Right ventricle myocardium inferior (tissue), 1 donor: ENCODE measurements at places on chromosomes 4 and X. TPM values are rescaled to one million over a fixed set of nuclear protein-coding genes. Genes with fewer than 3 reads are reported as not detected.

GRCh38 chr4:151197247-151197646, 79.7 kb upstream of the PRSS48 start:
- DNase-seq, result no peak

The NXF2B gene
- not detected for total RNA-seq

DNA sequence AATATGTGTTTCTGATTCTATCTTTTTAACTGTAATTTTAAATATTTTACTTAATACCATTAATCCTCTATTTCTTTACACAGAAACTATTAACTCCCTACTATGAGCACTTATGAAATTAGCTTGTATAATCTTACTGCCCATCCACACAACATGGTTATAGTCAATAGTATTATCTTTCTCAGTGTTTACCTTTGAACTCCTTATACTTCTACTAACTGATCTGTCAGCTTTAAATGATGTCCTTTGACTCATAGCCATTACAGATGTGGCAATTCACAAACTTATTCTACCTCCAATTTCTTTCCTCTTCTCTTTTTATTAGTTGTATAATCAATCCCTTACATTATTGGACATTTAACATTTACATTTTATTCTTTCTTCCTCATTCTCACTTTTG, 5.5 kb downstream of the SEC31A start:
- no peak for DNase-seq

The ALG13 gene
- total RNA-seq, result 15.7 TPM

GRCh38 chr4:153519687-153520086, 53.5 kb downstream of the TMEM131L start:
- DNase-seq, result no peak

DNA sequence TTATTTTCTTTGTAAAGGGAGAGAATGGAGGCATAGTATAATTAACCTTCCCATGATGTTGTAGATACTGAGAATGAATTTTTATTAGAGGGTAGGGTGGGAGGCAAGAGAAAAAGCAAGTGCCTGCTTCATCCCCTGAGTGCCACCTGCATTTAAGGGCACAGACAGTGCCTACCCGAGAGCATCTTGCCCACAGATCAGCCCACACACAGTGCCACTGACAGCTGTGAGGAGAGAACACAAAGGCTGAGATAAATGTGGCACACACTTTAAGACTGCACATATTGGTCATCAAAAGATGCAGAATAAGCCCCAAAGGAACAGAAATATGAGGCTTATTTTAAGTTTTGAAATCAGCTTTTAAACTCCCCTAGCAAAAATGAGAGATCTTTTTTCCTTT, 250.8 kb downstream of the SLC39A8 start:
- DNase-seq, result no peak

DNA sequence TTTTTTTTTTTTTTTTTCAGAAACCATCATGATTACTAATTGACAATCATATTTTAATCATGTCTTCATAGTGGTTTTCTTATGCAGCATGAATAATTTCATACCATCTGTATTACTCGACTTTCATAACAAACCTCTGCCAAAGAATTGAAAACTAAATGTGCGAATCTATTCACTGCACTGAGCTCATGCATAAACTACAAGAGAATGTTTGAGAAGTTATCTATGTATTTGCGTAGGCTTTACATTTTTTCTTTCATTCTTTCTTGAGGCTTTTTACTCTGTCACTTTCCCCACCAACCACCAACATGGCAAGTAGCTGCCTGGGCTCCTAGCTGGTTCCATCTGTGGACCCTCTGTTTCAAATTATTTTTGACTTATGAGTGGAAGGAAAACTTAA, 1761.0 kb downstream of the STIM2 start:
- no peak for DNase-seq

The APELA gene
- total RNA-seq, result not detected

DNA sequence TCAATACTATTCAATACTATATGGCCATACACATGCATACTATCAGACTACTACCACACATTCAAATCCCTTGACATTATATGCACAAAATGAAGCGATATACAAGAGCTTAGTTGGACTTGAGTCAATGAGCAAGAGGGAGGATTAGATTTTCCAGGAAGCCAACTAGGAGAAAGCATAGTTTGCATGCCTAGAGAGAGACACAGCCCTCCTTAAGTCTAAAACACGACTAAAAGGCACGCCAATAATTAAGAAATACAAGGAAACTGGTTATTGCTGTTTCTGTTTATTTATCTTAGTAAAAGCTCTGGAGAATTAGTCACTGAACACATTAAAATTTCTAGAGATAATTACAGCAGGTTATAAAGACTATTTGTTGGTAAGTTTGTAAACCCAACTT, 21.8 kb downstream of the MBNL3 start:
- no peak for DNase-seq
